ENCODE measurements at places on chromosomes 2 and 18.

GRCh38 chr2:113848758-113849415 lies 41.0 kb upstream of the ACTR3 start:
- no peak for DNase-seq

- DNase-seq: no peak
Measured at GRCh38 chr2:71457123-71457915, 4.0 kb downstream of the DYSF start.

DNA sequence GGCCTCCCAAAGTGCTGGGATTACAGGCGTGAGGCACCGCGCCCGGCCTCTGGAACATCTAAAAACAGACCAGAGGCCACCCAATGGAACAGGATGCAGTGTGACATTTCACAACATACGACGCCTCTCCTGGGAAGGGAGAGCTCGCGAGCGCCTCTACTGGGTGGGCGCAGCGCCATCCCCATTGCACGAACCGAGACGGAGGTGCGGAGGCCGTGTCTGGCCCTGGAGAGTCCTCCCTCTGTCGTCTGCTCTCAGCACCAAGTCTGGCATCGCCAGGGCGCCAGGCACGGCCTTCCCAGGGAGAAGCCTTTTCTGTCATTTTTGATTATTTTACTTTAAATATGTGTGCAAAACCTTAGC lies 9.4 kb upstream of the GBX2 start:
- no peak for DNase-seq

DNA sequence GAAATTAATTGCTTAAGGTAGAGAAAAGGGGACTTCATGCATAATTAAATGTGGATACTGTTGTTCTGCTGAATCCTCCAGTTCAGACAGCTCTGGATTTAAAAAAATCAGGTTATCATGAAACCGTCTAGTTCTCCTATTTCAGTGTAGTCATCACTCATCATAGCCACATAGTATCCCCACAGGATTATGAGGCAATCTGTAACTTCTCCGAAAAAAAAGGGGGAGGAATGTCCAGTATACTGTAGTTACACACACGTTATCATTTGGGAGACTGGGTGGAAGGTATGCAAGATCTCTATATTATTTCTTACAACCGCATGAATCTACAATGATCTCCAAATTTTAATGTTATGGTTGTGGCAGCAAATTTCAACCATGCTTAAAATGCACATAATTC lies 114.0 kb downstream of the HIBCH start:
- no peak for DNase-seq

- no peak for DNase-seq
Measured at GRCh38 chr2:215749092-215749957, 264.0 kb downstream of the MREG start.

DNA sequence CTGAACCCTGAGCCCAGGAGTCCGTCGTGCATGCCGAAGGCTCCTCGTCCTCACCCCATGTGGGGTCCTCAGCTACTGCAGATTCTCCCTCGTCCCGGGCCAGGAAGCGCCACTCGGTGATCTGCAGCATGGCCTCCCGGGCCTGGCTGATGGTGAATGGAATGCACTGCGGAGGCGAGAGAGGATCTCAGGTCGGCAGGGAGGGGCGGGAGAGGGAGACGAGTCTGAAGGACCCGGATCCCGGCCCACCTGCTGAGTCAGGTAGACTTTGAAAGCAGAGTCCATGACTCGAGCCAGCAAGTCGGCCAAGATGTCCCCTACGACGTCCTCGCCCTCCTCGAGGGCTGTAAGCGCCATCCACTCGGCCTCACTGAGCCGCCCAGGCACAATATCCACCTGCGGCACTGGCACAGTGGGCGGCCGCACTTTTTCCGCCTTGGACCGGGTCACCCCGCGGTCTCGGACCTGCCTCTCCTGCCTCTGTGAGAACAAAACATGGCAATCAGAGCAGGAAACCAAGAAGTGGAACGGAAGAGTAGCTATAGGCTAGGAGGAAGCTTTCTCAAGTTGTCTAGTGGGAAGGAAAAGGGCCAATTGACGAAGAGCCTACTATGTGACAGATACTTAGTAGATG lies 5.5 kb downstream of the C2orf81 start:
- no peak for DNase-seq

DNA sequence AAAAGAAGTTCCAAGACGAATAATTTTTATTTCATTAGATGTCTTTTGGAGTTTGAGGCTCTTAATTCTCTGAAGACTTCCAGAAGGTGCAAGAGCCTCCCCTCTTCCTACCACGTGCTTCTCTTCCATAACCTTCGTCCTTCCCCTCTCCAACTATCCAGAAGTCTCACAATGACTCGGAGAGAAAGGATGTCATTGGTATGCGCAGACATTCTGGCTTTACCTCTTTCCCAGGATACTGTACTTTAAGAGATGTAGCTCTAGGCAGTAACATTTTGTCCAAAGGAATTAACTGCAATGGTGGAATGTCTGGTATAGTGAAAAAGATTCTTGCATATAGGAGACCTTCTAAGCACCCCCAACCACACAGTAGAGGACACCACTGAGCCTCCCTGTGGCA lies 249.0 kb upstream of the OSR1 start:
- DNase-seq: no peak

- no peak for DNase-seq
Measured at GRCh38 chr18:37987901-37988300, 422.3 kb upstream of the CELF4 start.

- no peak for DNase-seq
Measured at GRCh38 chr18:63161032-63161760, 158.4 kb downstream of the BCL2 start.

GRCh38 chr2:241036964-241037421 lies 38.6 kb downstream of the SNED1 start:
- DNase-seq: no peak

DNA sequence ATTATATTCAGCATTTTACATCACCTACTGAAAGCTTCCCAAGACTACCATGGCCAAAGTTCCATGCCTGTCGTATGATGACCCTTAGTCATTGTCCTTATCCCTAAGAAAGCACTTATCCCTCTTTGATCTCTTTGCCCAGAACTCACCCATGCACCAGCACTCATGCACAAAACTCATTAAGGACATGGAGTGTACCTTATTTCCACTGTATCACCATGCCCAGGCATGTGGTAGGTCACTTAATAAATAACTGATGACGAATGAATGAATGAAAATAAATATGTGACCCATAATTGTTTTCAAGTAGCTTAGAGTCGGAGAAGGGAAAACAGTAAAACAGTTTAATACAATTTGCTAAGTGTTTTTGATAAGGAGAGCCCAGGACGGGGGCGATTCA lies 220.1 kb downstream of the IKZF2 start:
- DNase-seq: no peak

GRCh38 chr2:160381425-160381951 lies 112.1 kb downstream of the RBMS1 start:
- DNase-seq: no peak

DNA sequence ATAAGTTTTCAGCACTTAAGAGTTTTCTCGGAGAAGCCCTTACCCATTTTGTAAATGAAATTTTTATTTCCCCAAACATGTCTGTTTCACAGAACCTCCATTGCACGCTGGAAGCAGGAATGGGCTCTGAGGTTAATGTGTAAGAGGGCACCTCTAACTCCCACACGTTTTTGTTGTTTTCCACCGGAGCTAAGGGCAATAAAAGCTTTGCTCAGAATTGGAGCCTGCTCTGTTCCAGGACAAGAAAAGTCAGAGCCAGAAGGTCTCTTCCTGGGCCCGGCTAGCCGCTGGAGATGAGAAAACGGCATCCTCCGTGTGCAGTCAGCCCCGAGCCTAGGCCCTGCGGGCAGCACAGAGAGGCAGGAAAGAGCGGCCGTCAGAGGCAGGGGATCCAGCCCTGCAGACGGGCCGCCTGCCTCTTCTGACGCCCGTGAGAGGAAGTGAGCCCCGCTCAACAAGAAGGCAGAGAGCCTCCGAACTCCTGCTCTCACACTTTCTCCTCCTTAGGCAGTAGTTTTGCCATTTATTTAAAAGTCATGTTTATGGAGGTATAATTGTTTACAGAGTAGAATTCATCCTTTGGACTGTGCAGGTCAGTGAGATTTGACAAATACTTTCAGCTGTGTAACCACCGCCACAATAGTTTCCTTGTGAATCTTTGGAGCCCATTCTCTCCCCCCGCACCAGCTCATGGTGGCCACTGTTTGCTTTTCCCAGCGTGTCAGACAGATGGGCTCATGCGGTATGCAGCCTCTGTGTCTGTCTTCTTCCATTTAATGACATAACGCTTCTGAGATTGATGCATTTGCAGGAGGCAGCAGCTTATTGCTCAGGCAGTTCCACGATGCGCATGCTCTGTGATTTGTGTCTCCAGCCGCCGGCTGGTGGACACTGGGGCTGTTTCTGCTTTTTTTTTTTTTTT lies 117.3 kb downstream of the GALR1 start:
- no peak for DNase-seq

DNA sequence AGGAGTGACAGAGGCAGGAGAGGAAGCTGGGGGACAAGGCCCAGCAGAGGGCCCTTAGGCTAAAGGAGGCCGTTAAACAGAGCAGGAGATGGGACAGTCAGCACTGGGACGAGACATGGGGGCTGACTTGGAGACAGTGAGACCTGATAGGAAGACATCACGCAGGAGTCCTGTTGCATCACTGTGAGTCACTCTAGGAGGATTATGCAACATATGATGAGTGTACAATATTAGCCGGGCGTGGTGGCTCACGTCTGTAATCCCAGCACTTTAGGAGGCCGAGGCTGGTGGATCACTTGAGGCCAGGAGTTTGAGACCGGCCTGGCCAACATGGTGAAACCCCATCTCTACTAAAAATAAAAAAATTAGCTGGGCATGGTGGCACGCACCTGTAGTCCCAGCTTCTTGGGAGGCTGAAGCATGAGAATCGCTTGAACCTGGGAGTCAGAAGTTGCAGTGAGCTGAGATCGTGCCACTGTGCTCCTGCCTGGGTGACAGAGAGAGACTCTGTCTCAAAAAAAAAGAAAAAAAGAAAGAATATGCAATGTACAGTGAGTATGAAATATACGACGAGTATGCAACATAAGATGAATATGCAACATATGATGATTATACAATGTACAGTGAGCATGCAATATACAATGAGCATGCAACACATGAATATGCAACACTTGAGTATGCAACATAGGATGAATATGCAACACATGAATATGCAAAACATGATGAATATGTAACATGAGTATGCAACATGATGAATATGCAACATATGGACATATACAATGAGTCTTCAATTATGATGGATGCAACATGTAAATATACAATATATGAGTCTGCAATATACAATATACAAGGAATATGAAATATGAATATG lies 83.3 kb upstream of the ID2 start:
- no peak for DNase-seq

DNA sequence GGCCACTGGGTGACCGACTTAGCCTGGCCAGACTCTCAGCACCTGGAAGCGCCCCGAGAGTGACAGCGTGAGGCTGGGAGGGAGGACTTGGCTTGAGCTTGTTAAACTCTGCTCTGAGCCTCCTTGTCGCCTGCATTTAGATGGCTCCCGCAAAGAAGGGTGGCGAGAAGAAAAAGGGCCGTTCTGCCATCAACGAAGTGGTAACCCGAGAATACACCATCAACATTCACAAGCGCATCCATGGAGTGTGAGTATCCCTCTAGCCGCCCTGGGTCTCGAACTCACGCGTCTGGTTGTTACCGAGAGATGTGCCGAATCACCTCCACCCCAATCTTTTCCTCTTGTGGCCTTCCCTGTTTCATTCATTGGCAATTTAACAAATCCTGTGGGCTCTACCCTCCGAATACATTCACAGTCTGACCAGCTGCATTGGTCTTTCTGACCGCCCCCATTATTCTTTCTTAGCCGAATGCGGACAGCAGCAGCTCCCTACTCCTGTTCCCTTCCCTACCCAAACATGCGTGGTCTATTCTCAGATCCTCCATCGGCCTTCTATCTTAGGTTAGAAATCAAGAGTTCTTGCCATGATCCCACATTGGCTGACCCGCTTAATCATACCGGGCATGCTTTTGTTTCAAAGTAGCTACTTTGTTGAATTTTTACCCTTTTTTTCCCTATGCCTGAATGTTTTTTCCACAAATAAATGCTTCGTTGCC lies 631 bp downstream of the RPL31 start:
- no peak for DNase-seq

DNA sequence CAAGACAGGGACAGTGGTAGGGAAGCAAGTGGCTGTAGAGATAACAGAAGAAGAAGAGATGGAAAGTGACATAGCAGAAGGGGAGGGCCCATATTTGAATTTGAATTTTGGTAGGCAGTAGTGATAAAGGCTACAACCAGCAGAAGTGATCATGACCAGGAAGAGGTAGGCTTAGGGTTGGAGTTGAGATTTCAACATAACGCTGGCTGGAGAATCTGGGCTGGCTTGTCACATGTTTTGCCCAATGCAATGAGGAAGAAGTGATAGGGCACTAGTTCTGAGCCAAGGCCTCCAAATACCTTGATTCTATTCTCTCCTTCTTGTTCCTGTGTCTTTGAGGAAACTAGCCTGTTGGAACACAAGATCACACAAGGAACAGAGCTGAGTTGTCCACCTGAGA lies 69.4 kb downstream of the SCG2 start:
- DNase-seq: no peak

GRCh38 chr2:43268066-43268953 lies 41.9 kb upstream of the ZFP36L2 start:
- DNase-seq: no peak

DNA sequence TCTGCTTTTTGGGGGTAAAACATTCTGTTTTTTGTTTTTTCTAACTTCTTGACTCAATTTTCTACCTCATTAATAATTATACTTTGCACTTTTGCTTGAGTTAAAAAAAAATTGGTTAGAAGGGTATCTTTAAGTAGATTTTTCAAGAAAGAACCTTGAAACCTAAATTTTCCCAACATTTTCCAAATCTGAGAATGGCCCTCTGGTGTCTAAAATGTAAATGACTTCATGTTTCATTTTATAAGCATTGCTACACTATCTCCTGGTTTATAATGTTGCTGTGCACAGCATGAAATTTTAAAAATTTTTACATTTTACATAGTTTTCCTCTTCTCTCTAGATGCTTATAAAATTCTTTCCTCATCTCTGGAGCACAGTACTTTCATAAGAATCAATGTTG lies 14.2 kb downstream of the EIF2AK2 start:
- no peak for DNase-seq

DNA sequence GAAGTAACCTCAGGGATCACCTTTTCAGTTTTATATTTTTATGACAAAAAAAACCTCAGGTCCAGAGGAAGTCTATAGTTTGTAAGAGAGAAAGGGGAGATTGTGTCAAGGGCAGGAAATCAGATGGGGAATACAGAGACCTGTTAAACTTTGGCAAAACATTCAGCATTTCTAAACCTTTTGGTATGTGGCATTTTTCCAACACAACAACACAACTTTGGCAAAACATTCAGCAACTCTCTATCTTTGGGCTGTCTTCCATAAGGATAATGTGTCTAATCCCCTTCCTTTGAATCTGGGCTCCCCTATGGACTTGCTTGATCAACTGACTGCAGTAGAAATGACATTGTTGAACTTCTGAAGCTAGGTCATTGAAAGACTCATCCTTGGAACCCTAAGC lies 220.6 kb upstream of the CCDC68 start:
- no peak for DNase-seq

- DNase-seq: no peak
Measured at GRCh38 chr2:134683561-134684112, 35.2 kb downstream of the TMEM163 start.
